ENCODE measurements at places on chromosomes 2 and 18. TPM values are rescaled to one million over a fixed set of nuclear protein-coding genes. Genes with fewer than 3 reads are reported as not detected.

DNA sequence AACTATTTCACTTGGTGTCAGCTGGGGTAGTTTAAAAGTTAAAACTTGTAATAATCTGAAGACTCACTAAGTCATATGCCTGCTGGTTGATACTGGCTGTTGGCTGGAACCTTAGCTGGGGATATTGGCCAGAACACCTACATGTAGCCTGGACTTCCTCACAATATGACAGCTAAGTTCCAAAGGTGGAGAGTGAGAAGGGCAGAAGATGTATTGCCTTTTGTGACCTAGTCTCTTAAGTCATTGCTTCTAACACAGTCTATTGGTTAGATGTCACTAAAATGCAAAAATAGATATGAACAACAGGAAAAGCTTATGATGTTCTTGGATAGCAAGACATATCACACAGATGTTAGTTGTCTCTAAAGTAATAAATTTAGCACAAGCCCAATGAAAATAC lies 113.2 kb upstream of the CHAC2 start:
- no peak for DNase-seq

The SLC9A4 gene
- total RNA-seq = 0.07 TPM

The DOK6 gene
- not detected for total RNA-seq

The ANO7 gene
- total RNA-seq = 2.8 TPM

The POTEC gene
- total RNA-seq = not detected

GRCh38 chr2:209499069-209499468 lies 75.2 kb downstream of the MAP2 start:
- no peak for DNase-seq
